ENCODE measurements at places on chromosomes 7 and 10.

DNA sequence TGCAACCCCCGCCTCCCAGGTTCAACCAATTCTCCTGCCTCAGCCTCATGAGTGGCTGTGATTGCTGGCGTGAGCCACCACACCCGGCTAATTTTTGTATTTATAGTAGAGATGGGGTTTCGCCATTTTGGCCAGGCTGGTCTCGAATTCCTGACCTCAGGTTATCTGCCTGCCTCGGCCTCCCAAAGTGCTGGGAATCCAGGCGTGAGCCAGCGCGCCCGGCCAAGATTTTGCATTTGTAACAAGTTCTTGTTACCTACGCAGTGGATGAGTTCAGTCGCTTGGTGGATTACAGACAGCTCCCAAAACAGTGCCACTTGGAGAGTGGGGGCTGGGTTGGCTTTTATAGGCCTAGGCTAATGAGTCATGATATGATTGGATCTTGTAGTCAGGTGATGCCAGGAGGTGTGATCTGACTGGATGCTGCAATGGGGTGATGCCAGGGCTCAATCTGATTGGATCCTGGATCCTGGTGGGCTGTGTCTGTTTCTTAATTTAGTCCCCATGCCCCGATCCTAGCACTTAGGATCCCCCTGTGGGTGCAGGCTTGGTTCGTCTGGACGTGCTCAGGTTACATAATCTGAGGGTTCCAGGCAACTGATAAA, 20.3 kb downstream of the SBDS start:
- DNase-seq, result no peak

- no peak for DNase-seq
Measured at GRCh38 chr7:149443523-149443922, 17.3 kb downstream of the ZNF777 start.

- DNase-seq, result peak; percentile 18
Measured at GRCh38 chr10:14478604-14479003, 147.9 kb upstream of the FRMD4A start.

DNA sequence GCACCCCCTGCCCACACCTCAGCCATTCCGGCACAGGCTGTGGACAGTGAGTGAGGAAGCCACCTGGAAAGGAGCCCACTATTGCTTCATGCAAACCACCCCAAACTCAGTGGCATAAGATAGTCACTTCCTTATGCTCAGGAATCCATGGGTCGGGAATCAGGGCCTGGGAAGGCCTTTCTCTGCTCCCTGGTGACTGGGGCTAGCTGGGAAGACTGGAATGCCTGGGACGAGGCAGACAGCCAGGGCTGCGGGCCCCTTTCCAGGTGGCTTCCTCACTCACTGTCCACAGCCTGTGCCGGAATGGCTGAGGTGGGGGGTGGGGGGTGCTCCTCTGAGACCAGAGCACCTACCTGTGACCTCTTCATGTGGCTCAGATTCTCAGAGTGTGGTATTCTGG, 74.1 kb upstream of the GRB10 start:
- no peak for DNase-seq

DNA sequence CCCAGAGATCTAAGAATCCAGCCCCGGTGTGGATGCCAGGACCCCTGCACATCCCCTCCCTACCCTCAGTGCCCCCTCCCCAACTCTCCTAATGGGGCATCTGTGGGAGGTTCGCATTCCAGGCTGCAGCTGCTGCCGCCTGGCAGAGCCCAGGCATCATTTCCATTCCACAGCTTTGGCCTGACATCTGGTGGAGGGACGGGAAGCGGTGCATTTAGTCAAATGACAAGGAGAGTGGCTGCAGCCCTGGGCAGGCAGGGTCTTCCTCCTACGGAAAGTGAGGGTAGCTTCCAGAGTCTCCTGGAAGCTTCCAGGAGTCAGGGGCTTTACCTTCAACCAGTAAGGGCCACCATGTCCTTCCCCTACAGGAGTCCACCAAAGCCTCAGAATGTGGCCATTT, 30.8 kb downstream of the PRLHR start:
- DNase-seq, result no peak

- no peak for DNase-seq
Measured at GRCh38 chr10:2837674-2838073, 229.7 kb upstream of the PFKP start.

GRCh38 chr7:44547536-44548231, 6.6 kb upstream of the NPC1L1 start:
- DNase-seq, result no peak

- DNase-seq, result no peak
Measured at GRCh38 chr10:113199459-113199858, 249.4 kb downstream of the TCF7L2 start.

DNA sequence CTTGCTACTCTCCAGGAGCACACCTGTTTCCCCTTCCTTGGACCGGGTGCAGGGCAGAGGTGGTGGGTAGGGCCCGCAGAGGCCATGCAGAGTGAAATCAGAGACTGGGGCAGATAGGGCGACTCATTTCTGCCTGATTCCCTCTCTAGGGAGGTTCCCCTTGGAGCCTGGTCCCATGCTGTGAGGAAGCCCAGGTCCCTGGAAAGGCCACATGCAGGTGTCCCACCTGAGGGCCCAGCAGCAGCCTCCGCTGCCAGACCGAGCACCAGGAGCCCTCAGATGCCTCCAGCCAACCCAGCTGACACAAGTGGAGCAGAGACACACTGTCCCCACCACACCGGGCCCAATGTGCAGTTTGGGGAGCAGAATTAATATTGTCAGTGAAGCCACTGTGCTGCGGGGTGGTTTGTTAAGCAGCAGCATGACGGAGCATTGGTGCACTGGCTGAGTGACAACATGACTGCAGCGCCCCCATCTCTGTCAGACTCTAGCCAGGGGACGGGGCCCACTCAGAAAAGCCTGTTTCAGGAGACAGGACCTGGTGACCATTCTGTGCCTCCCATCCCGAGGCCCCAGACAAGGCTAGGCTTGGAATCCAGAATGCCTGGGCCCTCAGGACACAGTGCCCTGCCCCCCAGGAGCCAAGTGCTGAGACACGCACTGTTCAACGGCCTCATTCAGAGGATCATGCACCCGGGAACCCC, 30.4 kb upstream of the RET start:
- DNase-seq, result no peak

DNA sequence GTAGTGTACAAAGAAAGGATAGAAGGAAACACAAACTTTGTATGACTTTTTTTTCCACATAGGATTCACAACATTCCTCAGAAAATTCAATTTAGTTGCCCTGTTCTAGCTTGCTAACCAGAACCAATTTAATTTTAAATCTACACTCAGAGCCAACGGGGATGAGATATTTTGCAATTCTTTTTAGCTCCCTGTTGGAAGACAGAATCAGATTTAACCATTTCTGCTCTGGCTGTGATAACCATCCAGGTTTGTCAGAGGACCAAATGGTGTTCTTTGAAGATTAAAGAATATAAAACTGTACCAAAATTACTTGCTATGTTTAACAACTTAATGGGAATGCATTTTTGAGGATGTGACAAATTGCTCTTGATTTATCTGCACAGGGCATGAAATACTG, 319.7 kb downstream of the HPSE2 start:
- no peak for DNase-seq

GRCh38 chr7:99219185-99219767, 11.4 kb upstream of the KPNA7 start:
- no peak for DNase-seq

GRCh38 chr7:29854257-29854938, 48.1 kb downstream of the WIPF3 start:
- no peak for DNase-seq

- DNase-seq, result peak; percentile 73
Measured at GRCh38 chr10:114911052-114911711, 26.8 kb upstream of the TRUB1 start.

DNA sequence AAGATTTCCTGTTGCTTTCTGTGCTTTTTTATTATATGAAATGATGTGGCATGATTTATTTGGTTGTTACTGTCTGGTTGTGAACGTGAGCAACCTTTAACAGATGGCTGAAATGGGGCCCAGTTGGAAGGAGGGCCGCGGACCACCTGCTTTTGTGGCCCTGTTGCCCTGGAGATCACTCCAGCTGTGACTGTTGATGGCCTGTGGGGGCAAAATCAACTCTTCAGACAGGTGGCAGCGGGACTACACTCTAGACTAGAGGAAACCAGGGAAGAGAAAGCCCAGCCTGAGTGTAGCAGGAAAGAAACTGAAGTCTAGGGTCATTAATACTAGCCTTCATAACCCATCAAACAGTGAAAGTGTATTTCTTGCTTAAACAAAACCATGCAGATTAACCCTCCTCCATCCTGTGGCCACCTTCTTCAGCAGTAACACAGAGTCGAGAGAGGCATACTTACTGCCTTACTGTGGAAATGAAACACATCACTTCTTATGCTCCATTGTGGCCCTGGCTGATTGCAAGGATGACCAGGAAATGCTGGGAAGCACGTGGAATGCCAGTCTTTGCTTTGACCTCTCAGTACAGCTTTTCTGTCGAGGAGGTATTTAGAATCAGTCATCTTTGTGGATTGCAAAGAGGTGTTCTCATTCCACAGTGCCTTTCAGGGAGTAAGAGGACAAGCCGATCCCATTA, 80.5 kb downstream of the CCNY start:
- no peak for DNase-seq

DNA sequence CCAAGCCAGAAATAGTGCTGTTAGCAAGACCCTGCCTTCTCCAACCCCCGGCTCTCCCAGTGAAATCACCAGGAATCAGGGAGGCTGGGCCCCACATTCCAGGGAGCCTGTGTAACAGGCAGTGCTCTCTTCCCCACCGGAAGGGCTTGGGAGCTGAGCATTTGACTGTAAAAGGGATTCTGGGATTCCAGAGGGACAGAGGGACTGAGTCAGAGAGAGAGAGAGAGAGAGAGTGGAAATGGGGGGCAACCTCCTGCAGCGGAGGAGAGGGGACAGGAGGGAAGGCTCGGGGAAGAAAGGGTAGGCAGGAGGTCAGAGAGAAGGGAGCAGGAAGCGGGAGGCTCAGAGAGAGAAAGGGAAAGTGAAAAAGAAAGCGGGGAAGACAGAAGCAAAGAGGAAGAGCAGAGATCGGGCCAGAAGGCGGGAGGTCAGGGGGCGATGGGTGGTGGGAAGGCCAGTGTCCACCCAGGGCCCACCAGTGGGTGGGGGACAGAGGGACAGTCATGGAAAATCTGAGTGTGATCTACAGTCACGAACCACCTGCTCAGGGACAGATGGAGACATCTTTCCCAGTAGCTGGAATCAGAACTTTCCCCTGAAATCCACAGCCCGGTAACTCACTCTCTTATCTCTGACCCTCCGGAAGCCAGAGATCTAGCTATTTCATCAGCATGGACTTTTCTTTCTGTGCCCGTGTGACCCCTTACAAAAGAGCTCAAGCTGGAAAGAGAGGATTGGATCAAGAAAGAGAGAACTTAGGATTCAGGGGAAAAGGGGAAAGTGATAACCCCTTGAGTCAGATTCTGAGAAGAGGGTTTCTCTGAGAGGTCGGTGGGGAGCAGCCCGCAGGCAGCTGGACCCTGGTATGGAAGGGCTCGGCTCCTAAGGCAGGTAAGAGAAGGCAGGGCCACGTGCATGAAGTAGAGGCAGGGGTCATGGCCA, 4.6 kb upstream of the SERPINE1 start:
- DNase-seq, result no peak

DNA sequence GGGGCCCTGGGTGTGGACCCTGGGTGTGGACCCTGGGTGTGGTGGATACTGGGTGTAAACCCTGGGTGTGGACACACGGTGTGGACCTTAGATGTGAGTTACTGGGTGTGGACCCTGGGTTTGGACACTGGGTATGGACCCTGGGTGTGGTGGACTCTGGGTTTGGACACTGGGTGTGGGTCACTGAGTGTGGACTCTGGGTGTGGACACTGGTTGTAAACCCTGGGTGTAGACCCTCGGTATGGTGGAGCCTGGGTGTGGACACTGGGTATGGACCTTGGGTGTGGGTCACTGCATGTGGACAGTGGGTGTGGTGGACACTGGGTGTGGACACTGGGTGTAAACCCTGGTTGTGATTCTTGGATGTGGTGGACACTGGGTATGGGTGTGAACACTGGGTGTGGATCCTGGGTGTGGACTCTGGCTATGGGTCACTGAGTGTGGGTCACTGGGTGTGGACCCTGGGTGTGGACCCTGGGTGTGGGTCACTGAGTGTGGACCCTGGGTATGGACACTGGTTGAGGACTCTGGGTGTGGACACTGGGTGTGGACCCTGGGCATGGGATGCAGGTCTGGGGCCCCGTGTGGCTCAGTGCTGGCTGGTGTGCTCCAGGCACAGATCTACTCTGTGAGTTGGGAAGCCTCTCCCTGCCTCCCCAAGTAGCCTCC, 356.2 kb downstream of the GLRX3 start:
- DNase-seq, result no peak

- DNase-seq, result peak; percentile 41
Measured at GRCh38 chr7:95434557-95435421, at the start of gene PON2. Gene PON2, minus strand, starts transcription at chr7:95435028. Its CDS starts 77 bp downstream, at chr7:95434951.

- no peak for DNase-seq
Measured at GRCh38 chr10:124448696-124449169, 1.1 kb downstream of the NKX1-2 start.

GRCh38 chr10:104323760-104324201, 14.5 kb downstream of the ITPRIP start:
- no peak for DNase-seq

- no peak for DNase-seq
Measured at GRCh38 chr7:27141137-27141922, 2.2 kb downstream of the HOXA5 start.

DNA sequence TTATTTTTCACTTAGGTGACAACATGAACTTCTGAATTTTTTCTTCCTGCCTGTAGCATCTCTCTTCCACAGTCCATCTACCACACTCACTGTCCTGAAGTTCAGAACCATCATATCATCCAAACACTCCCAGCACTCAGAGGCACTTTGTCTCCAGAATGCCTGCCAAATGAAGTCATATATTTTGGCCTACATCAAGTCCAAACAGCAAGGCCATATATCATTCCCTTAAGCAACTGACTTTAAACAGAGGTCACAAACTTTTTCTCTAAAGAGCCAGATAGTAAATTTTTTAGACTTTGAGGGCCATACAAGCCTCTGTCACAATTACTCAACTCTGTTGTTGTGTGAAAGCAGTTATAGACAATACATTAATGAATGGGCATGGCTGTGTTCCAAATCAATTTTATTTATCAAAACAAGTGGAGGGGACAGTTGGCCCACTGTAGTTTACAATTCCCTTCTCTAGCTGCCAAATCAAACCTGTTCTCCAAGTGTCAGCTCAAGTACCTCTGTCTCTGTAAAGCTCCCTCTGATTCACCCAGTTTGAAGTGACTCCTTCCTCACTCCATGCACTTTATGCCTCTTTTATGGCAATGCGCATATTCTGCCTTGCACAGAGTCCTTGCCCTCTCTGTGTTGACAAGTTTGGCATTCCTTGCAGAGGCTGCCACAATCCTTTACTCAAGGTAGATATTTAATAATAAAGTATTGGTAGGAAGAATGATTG, 305.7 kb downstream of the FZD1 start:
- no peak for DNase-seq

- no peak for DNase-seq
Measured at GRCh38 chr10:82801289-82801688, 926.3 kb downstream of the NRG3 start.

GRCh38 chr10:6787091-6787490, 207.0 kb upstream of the PRKCQ start:
- no peak for DNase-seq
